ENCODE measurements at places on chromosomes 2 and 18.

DNA sequence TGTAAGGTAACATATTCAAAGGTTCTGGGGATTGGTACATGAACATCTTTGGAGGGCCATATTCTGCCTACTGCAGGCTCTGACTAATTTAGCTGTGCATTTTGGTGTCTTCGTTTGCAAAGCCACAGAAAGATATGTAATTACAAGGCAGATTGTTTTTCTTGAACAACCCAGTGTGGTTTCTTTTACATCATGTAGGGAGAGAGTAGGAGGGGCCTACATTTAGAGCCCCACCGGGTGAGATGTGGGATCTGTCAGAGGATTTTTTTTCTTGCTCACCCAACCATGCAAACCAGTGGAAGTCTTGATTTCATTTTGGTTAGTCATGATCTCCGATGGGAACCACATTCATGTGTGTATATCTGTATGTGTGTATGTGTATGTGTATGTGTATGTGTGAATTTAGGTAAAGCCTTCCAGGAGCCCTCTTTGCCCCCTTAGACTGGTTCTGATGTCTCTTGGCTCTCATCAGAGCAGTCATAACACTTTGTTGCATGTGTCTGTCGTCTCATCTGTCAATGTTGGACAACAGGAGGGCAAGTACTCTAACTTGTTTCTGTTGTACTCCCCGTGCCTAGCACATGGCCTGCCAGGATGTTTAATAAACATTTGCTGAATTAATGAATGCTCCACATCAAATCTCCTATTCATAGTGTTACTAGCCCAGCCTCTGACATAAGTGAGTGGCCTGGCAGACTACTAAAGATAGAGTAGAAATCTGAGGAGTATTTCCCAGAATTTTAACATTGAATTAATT is 239.9 kb downstream of the MTX2 start:
- DNase-seq, result no peak

- no peak for DNase-seq
These were observed 34.5 kb upstream of the STPG4 start for GRCh38 chr2:47189635-47190034.

DNA sequence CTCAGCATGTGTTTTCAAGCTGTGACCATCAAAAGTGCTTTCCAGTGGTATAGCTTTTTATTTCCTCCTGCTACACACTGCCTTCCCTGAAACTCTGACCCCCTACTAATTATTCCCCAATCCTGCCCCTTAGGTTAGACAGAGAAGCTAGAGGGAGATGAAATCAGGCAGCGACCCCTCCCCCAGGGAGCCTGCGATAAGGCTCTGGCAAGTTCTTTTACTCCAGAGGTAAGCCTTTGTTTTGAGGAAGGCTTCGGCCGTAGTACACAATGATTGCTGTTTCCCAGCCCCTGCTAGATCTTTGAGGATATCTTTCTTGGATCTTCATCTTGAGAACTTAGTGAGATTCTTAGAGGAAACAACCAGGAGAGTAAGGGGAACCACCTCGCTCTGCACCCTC is 33.5 kb upstream of the NOL4 start:
- no peak for DNase-seq

DNA sequence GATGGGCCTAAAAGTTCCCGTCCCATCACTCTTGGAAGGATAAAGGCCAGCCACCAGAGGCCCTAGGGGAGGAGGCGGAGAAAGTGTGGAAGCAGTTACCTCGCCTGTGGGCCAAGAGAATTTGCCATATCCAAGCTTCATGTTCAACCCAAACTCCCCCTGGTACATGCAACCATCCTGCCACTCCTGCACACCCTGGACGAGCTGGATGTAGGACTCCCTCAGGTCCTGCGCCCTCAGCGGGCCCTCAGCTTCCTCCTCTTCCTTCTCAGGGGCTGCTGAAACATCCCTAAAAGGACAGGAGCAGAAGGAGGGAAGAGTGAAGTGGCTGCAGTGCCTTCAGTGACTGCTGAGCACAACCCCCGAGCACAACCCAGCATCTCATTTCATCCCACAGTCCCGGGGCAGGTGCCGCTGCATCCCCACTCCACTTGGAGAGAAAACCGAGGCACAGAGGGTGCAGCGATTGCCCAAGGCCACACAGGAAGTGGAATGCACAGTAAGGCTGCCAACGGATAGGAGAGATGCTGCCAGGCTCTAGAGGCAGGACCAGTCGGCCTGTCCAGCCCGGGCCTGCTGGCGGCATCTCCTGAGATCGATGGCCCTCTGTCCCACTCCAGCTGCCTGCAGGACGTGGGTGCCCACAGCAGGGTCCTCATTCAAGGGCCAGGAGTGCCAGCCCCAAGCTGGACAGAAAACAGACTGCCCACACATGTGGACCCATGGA is 2.9 kb downstream of the ANKMY1 start:
- DNase-seq, result no peak

DNA sequence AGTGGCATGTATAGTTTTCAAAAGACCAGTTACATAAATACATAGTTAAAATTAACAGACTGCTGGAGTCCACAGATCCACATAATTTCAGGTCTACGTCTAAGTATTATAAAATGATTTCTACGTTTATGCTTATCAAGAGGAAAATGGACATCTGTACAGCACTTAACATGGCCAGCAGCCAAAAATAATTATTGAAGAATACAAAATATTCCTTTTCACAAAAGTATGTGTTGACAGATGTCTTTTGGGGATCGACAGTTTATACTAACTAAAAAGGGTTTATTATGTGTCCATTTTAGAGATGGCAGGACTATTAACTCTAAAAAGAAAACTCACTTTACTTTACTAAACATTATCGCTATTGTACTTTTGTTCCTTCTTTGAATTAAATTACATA is 112.9 kb upstream of the RNU4ATAC start:
- no peak for DNase-seq

Measured in substantia nigra (tissue), 51 donors.